ENCODE measurements at places on chromosomes 1 and 21.

- no peak for DNase-seq
These were observed 244.0 kb upstream of the DMRTA2 start for GRCh38 chr1:50667272-50667671.

GRCh38 chr1:210244746-210245367 lies 12.3 kb downstream of the SERTAD4 start:
- no peak for DNase-seq

- no peak for DNase-seq
These were observed 22.9 kb upstream of the TMEM51 start for GRCh38 chr1:15130607-15131006.

DNA sequence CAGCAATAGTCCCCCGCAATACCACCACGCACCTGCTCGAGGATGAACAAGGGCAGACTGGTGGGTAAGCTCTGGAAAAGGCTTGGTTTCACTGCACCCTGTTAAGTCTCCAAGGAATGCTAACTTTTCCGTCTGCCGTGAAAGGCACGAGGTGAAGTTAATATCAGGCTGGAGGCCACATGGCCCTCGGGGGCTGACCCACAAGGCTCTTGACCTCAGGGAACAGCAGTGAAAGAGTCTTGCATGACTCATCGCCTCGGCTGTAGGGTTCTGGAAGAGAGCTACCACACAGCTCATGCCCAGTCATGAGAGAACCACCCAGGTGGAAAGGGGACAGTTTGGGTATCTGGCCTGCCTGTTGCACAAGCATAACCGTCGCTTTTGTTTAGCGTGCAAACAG lies 24.7 kb downstream of the SCCPDH start:
- no peak for DNase-seq

DNA sequence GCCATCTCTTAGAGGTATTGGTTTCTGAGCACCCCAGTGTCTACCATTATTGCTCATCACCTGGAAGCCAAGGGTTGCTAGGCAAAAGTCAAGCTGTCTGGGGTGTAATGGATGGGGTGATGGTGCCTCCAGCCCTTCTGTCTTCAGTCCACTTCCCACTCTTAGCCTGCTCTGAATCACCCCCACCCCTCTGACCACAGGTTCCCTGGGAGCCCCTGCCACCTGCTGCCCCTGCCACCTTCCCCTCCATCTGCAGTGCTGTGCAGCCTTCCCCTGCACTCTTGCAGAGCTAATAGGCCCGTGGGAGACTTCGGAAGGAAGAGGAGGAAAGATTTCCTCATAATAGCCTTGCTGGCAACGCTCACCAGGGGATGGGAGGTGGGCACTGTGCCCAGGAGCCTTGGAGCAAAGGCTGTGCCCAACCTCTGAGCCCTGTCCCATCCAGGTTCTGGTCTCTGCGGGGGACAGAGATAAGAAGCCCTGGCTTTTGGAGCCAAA lies 35.5 kb downstream of the CAPN2 start:
- no peak for DNase-seq

DNA sequence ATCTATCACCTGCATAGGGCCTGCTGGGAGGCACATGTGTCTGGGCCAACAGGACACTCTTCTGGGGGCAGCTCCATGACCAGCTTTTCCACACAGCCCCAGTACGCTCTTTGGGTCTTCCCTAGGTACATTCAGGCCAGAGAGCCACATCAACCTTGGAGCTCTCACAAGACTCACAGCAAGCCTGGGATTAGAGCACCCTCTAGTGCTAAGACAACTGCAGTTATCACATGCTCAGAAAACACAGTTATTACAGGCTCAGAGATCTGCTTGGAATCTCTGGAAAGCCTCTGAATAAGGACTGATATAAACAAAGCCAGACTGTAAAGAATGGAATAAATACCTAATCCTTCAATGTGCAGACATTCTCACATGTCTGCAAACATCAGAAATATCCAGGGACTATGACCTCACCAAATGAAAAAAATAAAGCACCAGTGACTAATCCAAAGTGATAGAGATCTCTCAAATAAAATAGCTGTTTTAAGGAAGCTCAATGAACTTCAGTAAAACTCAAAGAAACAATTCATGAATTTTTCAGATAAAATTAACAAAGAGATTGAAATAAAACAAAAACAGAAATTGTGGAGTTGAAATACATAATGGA lies 563.9 kb upstream of the NR5A2 start:
- DNase-seq, result peak; percentile 0

DNA sequence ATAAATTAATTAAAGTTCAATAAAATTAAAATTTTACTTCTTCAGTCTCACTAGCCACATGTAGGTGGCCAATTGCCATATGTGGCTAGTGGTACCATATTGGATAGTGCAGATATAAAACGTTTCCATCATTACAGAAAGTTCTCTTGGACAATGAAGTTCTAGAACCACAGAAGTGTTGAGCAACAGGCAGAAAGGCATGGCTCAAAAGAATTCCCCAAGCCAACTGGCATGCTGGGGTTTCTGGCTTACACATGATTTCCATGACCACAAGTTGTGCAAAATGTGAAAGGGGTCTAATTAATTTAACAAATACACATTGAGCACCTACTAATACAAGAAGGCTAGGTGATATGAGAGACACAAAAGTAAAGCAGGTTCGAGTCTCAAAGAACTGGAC lies 72.2 kb upstream of the CDC42BPA start:
- no peak for DNase-seq

- DNase-seq, result no peak
These were observed 29.3 kb upstream of the SLC45A3 start for GRCh38 chr1:205709640-205710039.

DNA sequence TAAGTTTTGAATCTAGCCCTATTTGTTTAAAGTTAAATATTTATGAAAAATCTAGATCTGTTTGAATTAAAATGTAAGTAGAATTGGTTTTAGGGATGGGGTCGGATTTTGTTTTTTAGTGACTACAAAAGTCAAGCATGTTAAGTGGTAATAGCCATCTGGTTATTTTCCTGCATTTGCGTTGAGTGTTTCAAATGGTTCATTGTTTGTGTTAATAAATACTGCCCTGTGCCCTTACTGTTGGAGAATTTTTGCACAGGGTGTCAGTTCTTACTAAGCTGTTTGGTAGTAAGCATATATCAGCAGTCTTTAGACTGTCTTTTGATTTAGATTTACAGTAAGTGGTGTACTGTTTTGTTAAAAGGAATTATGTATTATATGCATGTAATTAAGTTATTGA lies 46.1 kb upstream of the TARS2 start:
- DNase-seq, result no peak

DNA sequence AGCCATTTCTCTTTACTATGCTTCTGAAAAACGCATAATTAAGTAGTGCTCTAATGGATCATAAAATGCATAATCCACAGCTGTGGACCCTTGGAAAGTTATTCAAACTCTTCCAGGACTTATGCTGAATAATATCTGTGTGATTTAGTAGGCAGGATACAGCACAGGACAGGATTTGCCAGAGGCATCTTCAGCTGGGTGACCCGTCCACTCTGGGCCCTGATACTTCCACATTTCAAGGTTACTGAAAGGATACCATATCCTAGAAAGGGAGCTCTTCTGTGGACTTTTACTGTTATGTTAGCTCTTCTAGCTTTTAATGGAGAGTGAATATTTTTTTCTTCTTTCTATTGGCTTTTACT lies 49.6 kb downstream of the MAP10 start:
- DNase-seq, result no peak

DNA sequence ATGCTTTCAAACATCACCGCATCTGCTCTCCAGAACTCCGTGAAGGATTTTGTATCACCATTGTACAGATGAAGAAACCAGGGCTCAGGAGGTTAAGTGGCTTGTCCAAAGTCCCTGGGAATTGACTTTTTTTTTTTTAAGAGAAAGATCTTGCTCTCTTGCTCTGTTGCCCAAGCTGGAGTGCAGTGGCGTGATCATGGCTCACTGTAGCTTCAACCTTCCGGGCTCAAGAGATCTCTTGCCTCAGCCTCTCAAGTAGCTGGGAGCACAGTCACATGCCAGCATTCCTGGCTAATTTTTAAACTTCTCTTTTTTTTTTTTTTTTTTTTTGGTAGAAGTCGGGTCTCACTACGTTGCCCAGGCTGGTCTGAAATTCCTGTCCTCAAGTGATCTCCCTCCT lies 6.9 kb upstream of the TAS1R2 start:
- DNase-seq, result no peak
